ENCODE measurements at places on chromosomes 5 and 9.

DNA sequence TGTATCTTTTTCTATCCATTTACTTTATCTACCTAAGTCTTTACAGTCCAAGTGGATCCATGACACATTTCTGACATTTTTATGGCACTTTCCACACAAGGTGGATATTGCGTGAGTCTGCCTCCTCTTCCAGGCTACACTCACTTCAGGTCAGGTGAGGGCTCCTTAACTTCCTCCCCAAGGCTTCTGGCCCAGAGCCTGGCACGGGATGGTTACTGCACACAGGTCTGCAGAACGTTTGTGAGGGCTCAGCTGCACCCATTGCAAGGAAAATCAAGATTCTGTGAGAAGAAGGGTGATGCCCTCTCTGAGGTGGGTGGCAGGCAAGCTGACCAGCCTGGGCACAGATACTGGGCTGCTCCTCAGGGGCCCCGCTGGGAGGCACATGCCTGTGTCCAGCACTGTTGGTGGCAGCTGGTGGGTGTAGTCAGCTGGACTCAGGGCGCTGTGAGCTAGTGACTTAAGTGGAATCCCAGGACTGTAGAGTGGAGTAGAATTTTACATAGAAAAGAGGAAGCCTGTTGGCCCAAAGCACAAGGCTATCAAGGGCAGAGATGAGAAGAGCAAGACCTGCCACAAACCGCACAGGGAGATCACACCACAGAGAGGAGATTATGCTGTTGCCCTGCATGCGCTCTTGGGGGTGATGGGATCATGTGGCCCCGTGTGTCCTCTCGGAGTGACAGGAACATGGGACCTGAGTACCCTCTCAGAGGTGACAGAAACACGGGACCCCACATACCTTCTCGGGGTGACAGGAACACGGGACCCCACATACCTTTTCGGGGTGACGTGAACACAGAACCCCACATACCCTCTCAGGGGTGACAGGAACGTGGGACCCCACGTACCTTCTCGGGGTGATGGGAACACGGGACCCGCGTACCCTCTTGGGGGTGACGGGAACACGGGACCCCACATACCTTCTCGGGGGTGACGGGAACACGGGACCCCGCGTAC lies 21.3 kb downstream of the AHRR start:
- DNase-seq: no peak

DNA sequence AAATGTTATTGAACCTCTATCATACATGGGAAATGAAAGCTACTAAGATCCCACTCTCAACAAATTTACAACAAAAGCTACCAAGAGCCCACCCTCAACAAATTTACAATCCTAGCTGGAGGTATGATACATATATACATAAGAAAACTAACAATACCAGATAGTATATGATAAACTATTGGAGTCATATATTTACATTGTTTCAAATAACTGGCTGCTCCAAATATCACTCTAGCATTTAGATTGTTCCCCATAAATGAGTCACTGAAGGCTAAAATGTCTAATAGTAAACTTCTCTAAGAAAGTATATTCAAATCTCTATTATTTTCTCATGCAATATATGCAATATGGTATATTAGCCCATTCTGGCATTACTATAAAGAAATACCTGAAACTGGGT lies 151.1 kb downstream of the TMEM161B start:
- no peak for DNase-seq

- no peak for DNase-seq
Measured at GRCh38 chr9:76349865-76350264, 44.4 kb downstream of the RFK start.

- DNase-seq: no peak
Measured at GRCh38 chr5:150999704-151000442, 20.5 kb upstream of the GPX3 start.

DNA sequence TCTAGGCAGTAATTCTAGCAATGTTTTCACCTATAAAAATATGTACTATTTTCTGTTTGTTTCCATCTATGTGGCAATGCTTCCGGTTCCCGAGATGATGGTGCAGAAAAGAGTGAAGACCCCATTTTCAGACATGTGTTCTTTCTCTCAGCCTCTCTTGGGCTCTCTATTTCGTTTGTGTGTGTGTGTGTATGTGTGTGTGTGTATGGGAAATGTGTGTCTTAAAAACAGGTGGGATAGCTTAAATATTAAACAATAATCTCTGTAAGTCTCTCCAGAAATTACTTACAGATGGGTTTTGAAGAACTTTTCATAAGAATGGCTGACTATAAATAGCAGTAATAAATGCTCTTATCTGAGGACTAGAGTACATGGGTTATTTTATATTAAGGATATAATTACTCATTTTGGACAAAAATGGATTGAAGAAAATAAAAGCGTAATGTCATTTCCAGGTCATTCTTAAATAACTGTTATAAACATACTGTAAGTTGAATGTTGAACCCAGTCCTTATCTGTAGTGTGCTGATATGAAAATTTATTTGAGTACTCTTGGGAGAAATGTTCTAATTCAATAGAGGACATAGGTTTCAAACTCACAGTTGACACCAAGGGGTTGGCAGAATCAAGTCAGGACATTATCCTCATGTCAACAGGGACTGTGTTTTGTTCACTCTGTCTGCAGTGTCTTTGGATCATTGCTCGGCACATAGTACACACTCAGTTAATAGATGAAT lies 31.1 kb downstream of the PCSK5 start:
- DNase-seq: no peak

DNA sequence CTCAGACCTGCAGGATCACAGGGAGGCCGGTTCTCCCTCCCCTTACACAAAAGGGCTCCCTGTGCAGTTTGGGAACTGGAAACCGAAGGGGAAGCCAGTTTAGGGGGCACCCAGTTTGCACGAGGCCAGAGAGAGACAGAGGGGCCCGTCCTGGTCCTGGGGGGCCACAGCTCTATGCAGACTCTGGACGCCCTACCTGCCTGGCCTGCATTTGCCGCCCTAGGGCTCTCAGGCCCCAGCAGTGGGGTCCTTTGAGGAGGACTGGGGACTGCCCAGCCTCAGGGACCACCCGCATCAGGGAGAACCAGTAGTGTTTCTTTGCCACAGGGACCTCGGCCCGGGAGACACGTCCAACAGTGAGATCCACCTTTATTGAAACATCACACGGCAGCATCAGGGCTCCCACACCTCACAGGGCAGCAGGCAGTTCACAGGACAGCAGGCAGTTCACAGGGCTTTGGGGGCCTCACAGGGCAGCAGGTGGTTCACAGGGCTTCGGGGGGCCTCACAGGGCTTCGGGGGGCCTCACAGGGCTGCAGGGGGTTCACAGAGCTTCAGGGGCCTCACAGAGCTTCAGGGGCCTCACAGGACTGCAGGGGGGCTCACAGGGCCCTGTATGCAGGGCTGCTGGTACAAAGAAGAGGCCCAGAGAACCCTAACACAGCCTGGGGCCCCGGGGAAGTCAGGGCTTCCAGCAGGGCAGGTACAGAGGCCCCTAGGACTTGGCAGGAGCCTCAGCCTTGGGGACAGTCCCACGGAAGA lies 648 bp upstream of the NSMF start:
- DNase-seq: no peak

DNA sequence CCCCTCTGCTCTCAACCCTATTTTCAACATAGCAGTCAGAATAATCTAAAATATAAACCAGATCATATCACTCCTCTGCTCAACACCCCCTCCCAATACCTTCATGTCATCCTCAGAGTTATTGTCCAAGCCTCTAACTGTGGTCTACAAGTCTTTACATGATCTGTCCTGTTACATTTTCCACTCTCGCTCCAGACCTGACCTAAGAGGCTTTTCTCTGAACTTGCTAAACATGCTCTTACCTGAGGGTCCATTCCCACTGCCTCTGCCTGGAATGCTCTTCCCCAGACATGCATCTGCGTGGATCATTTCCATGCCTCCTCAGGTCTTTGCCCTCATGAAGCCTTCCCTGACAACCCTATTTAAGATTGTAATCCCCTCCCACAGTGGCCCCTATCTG lies 12.0 kb downstream of the NIPSNAP3B start:
- DNase-seq: no peak

DNA sequence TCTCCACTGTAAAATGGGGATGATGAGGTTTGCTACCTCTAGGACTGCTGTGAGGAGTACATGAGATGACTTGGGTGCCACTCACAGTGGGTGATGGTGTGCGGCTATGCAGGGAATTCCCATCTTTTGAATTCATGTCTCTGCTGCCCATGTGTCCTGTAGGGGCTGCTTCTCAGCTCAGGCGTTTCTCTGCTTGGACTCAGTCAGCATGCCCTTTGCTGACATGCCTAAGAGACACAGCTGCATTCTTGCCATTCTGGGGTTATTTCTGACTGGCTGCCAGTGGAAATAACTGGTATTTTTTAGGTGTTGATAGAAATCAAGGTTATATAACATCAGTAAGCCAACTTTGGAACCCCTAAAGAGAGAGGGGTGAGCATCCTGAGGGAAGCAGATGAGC lies 24.3 kb upstream of the XPA start:
- no peak for DNase-seq

DNA sequence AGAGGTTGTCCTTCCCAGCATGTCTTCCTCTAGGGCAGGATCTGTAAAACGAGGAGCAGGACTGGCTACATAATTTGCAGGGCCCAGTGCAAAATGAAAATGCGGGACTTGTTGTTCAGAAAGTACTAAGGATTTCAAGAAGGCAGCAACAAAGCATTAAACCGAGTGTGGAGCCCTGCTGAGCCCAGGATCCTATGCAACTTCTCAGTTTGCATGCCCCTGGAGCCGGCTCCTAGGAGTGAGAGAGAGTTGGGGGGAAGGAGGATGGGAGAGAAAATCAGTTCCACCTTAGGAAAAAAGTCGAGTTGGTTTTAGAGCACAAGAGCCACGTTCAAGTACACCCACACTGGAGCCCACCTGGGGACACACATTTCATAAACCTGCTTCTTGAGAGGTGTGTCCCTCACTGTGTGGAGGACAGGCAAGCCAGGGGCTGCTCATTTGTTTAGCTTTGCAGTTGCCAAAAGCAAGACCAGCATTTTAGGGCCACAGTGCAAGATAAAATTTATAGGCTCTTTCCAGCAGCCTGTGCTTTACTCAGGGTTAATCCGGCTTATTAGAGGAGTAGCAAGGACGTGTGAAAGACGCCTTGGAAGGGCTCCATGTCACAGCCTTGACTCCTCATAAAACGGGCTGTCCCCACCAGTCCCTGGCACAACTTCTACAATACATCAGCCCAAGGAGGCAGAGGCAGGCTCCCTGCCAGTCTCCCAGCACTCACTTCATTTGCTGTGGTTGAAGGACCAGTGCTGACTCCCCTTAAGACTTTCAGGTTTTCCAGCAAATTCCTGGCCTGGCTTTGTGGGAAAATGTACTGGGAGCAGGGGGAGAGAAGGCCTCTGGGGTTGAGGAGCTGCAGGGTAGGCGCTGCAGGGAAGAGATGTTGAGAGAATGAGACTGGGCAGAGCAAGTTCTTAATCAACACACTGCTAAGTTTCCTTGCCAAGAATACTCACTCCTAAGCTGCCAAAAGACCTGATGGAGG lies 159.7 kb upstream of the SEMA6A start:
- DNase-seq: no peak

DNA sequence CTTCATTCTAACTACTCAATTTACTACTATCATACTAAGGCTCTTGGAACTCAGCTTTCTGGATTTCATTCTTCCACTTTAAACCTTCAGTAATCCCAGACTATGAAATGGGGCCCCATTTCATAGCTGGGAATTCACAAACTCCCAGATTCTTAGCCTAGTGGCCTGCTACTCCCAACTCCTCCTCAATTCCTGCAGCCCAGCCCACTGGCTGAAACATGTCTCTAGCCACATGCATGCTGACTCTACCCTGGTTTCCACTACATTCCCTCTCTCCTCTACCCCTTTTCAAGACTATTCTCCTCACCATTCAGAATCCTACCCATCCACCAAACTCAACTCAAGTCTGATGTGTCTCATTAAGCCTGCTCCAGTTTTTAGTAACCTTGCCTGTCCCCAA lies 370.6 kb downstream of the BNC2 start:
- no peak for DNase-seq

DNA sequence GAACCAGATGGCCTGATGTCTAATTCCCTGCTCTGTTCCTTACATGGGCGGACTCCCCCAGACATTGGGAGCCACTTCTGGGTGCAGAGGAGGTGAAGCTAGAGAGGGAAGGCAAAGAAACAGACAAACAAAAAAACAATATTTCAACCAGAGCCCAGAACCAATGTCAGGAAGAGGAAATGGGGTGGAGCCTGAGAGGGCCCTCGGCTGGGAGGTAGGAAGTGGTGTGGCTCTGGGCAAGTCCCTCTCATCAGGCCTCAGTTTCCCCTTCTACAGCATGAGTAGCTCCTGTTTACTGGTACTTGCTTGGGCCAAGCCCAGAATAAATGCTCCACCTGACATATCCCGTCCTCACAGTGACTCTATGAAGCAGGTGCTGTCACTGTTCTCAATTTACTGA lies 11.1 kb downstream of the SH2D3C start:
- DNase-seq: no peak

DNA sequence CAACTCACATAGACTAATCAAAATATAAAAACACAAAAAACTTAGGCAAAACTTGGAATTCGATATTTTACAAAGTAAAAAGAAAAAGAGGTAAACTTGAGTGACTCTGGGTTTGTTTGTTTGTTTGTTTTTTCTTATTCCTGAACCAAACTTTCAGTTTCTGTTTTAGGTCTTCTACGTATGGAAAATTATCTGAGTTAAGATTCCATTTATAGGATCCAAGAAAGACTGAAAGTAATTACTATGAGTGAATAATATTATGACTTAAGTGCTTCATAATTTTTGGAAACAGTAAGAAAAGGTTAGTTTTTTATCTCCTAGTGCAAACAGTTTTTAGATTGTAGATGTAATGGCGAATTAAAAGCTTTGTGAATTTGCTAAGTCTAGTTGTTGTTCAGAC lies 13.2 kb downstream of the ST8SIA4 start:
- no peak for DNase-seq

GRCh38 chr5:144547098-144547499 lies 376.4 kb downstream of the KCTD16 start:
- no peak for DNase-seq

Data from stimulated activated naive CD4-positive, alpha-beta T cell treated with Interleukin-2 at 50 U/mL for 16 hours (primary cell).